CD4-positive, alpha-beta T cell treated with Interleukin-21 for 1 hour (primary cell): ENCODE measurements at places on chromosomes 1 and 21.

DNA sequence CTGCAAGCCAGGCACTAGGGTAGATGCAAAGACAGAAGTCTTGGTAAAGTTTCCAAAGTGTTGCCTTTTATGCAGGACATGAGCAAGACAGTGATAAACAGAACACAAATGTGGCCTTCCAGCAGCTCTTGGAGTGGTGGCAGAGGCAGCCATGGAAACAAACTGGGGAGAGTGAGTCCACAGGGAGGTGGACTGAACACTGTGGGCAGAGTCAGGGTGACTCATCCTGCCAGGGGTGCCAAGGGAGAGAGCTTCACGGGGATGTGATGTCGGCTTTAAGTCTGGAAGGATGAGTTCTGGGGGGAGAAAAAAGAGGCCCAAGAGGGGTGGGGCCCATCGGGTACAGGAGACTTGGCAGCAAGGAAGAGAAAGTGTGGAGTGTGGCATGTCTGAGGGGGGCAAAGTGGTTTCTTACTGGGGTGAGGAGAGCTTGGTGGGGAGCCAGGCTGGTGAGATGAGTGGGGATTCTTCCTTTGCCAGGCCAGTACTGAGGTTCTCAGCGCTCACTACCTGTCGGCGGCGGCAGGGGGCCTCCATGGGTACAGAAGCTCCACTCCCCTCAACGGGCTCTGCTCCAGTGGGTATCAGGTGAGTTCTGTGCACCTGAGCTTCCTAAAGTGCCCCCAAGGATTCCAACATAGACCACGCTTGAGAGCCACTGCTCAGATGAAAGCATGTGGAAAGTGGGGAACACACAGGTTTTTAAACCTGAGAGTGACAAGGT lies 41.8 kb downstream of the KIAA0040 start:
- DNase-seq = no peak

DNA sequence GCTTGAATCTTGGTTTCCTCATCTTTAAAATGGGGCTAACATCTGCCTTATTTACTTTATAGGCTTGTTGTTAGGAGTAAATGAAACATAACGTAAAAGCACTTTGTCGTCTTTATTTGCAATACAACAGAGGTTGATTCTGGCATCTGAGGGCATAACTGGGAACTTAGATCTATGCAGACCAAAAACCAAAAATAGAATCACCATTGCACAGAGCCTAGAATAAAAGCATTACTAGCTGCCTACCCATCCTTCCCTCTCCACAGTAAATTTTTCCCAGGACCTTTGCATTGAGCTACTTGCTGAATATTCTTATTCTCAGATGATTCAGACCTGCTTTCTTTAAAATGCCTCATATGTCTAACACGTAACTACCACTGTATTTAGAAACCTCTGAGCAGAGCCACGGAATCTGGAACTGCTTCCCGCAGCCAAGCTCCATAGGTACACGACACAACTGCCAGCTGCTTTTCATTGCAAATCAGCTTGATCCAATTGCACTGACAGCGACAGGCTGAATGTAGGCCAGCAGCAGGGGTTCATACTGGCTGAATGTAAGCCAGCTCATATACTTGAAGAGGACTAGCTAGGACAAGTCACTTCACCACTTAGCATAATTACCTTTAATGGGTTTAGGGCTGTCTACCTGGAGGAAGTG lies 33.2 kb upstream of the SERBP1 start:
- no peak for DNase-seq

DNA sequence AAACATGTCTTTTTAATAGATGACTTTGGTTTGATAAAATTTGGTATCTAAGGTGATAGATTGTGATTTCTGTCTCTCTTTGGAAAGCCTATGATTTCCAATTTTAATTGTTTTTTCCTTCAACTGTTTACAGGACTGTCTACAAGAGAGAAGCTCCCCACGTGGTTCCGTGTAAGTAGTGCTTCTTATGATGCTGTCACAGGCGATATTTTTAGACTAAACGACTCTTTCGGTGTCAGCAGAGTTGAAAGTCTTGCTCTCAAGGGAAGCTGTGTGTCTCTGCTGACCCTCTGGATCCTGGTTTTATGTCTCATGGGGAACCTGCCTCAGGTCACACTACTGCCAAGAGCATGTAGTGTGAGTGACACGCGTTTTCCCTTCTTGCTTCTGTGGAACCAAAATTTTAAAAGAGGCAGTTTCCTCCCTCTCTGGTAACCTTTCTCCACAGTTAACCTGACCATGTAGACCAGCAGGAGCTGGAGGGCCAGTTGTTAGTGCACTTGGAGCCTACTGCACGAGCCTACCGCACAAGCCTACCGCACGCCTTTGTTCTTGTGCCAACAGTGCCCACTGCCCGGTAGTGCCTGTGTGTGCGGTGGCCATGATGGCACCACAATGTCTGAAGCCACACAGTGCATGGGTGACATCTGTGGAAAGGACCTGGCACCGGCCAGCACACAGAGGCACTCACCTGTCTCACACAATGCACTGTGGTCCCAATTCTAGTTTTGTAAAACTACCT lies 91.9 kb downstream of the PCBP3 start:
- DNase-seq = no peak

GRCh38 chr1:223780318-223780717 lies 65.4 kb downstream of the TP53BP2 start:
- no peak for DNase-seq

GRCh38 chr1:226586116-226586515 lies 37.6 kb downstream of the STUM start:
- DNase-seq = no peak

DNA sequence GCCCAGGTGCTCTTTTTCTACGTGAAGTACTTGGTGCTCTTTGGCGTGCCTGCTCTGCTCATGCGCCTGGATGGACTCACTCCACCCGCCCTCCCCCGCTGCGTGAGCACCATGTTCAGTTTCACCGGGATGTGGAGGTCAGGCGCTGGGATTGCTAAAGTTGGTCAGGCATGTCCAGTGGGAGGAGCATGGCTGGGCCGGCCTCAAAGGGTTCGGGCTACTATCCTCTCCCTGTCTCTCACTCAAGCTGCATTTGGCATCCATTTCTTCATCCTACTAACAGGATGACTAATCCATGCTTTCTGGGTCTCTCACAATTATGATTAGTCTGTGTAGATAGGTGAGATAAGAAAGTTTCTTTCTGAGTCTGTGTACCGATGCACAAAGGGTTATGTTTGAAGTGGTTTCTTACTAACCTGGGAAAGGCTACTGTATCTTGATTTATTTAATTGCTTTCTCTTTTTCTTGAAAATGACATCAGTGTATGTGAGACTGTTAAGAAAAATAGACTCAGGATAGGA lies 135.9 kb downstream of the HHAT start:
- no peak for DNase-seq

DNA sequence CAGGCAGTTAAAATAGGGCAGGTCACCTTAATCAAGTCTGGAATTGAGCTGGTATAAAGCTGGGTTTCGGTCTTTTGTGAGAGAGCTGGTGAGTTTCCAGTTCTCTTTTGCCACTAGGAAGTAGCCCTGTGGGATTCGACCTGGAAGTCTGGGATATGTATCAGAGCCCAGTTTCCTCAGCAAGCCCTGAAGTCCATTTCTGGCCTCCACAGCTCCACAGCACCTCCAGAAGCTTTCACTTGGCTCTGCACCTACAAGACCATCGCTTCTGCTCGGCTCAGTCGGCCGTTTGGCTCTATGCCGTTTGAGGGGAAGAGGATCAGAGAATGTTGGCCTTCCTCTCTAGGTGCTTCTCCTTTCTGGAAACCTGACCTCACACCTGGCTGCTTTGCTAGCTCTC lies 148.0 kb downstream of the GALNT2 start:
- no peak for DNase-seq

GRCh38 chr1:22197644-22198043 lies 54.7 kb upstream of the WNT4 start:
- no peak for DNase-seq

- DNase-seq = no peak
Observed at GRCh38 chr1:21021311-21021710, 155.4 kb downstream of the EIF4G3 start.

GRCh38 chr1:25802915-25803314 lies 2.9 kb downstream of the SELENON start:
- DNase-seq = peak; percentile 21

DNA sequence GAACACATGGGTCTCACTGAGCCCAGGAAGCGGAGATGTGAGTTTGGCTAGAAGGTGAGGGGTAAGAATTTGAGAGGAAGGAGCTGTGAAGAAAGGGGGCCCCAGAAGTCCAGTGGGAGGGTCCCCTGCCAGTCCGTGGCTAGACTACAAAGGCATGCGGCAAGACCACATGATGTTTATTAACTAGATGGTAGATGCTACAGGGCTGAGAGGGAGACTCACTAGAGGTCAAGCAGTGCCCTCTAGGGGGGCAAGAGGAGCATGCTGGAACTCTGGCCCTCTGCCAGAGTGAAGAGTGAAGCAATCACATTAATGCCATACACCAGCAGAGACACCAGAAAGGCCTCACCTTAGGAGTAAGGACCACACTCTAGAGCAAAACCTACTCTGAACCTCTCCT lies 12.2 kb downstream of the KIAA0319L start:
- peak; percentile 74 for DNase-seq

DNA sequence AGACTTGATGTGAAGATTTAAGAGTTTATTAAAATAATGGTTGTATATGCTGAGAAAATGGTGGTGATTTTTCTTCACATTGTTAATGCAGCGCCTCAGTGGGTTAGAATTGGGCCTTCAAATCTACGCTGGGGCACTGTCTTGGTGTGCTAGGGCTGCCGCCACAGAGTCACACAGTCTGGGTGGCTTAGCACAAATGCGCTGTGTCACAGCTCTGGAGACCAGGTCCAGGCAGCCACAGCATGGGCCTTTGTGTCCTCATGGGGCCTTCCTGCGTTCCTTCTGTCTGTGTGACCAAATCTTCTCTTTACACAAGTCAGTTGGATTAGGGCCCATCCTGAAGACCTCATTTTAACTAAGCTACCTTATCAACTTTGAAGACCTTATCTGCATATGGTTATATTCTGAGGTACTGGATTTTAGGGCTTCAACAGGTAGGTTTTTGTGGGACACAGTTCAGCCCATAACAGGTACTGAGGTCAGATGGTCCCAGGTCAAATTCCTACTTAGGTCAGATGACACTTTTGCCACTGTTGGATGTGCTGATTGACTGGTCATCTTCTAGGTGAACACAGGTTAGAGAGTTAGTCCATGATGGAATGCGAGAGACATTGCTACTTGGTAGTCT lies 17.5 kb downstream of the TRAPPC10 start:
- no peak for DNase-seq

DNA sequence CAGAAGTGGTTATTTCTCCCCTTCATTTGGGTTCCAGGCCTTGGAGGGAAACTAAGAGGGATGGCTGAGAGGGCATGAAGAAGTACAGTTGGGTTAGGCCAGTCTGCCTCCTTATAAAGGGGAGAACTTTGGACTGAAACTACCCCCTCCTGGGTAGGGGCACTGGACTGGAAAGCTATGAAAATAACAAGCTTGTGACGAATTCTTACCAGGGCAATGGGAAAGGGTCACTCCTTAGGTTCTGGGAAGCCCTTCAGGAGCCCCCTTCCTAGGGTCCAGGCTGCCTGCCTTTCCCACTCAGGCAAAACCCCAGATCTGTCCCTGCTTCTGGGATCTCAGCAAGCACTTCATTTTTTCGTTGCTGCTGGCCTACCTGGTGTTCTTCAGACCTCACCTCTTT lies 9.8 kb upstream of the P3R3URF start:
- DNase-seq = no peak

- no peak for DNase-seq
Observed at GRCh38 chr1:187433598-187433997, 604.8 kb downstream of the PLA2G4A start.

DNA sequence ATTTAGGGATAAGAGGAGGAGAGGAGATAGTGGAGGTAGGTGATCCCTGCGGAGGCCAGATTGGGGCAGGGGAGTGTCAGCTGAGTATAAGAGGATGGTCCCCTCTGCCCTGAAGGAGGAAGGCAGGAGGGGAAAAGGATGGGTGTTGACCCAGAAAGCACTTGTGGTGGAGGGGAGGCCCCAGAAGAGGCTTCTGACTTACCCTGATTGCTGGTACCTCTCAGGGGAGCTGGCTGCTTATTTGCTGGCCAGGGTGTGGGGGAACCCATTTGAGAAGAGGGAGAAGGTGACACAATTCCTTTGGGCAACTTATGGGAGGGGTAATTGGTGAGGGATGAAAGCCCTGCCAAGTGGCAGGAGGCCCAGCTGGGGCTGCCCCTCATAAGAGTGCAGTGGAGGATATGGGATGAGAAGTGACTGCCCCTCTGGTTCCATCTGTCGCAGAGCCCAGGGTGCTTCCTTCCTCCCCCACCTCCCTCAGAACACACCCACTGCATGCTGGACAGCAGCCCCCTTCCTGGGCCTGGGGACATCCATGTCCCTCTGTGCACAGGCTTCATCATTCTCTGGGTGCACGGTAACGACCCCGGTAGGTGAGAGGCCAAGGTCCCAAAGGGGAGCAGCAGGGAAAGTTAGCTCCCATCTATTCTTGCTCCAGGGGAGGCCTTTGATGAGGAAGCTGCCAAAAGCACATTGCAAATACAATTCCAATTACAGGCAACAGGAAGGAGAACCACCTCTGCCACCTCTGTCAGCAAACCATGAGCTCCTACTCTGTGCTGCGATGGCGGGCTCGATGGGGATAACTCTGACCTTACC lies 1.4 kb upstream of the PCSK9 start:
- DNase-seq = no peak

GRCh38 chr1:203555511-203556046 lies 61.6 kb downstream of the OPTC start:
- DNase-seq = no peak

GRCh38 chr1:1213345-1214265 lies at the start of gene TNFRSF4:
Gene TNFRSF4 (minus strand): TSS chr1:1214153. CDS start chr1:1214127, 26 bp downstream.
- DNase-seq = peak; percentile 56

GRCh38 chr21:44405948-44406872 lies 49.1 kb upstream of the LRRC3 start:
- no peak for DNase-seq

DNA sequence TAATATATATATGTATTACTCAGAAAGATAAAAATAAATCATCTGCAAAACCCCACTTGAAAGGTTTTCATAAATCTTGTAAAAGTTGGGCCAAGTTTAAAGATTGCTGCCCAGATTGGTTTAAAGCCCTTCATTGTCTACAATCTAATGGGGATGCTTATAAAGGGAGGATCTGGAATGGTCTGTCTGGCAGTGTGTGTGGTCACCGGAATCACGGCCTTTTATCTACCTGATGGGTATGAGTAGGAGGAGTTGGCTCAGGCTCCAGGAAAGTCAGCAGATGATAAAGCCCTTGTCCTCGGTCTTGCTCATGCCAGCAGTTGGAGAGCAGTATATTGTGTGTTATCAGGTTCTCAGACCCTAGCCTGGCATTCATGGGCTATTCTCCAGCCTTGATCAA lies 197.7 kb downstream of the ROR1 start:
- DNase-seq = no peak

DNA sequence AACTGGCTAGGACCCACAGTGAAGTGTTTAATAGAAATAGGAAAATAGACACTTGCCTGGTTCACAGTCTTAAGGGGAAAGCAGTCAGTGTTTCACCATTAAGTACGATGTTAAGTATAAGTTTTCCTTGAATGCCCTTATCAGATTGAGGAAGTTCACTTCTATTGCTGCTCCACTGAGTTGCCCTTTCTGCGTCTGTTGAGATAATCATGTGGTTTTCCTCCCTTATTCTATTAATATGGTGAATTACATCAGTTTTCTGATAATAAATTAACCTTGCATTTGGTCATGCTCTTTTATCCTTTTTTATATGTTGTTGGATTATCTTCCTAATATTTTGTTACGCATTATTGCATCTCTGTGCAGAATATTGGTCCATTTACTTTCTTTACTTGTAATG lies 21.4 kb downstream of the UTS2 start:
- no peak for DNase-seq
